T follicular helper cell (primary cell): ENCODE measurements at places on chromosomes 7 and 10.

DNA sequence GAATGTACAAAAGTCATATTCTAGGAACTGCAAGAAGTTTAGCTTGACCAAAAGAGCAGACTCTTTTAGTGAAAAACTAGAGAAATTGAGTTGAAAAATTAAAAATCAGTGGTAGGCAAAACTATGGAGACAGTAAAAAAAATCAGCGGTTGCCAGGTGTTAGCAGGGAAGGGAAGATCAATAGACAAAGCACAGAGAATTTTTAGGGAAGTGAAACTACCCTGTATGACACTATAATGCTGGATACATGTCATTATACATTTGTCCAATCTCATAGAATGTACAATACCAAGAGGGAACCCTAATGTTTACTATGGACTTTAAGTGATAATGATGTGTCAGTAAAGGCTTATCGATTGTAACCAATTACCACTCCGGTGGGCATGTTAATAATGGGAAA, 761.9 kb downstream of the MAGI2 start:
- no peak for DNase-seq

- DNase-seq, result no peak
Measured at GRCh38 chr7:29282819-29283414, 88.3 kb downstream of the CHN2 start.

- DNase-seq, result no peak
Measured at GRCh38 chr10:129398711-129399141, 68.3 kb upstream of the MGMT start.

- DNase-seq, result no peak
Measured at GRCh38 chr10:52526251-52526823, 212.3 kb downstream of the DKK1 start.

GRCh38 chr10:103667356-103667755, 173.9 kb downstream of the NEURL1 start:
- no peak for DNase-seq

GRCh38 chr10:35884657-35885071, 242.6 kb upstream of the FZD8 start:
- no peak for DNase-seq

- DNase-seq, result no peak
Measured at GRCh38 chr10:33005322-33006301, 47.6 kb upstream of the ITGB1 start.

- no peak for DNase-seq
Measured at GRCh38 chr7:28423918-28424514, 11.7 kb downstream of the CREB5 start.

- no peak for DNase-seq
Measured at GRCh38 chr7:132232406-132232805, 343.9 kb downstream of the PLXNA4 start.
